ENCODE measurements at places on chromosomes 4 and X. TPM values are rescaled to one million over a fixed set of nuclear protein-coding genes. Genes with fewer than 3 reads are reported as not detected.

TMPRSS11B gene
- total RNA-seq = not detected

FABP2 gene
- 0.11 TPM for total RNA-seq

ANOS1 gene
- total RNA-seq = 0.08 TPM

ITGB1BP2 gene
- 4.9 TPM for total RNA-seq

AREG gene
- 0.40 TPM for total RNA-seq

GRCh38 chr4:100174985-100175383, 15.3 kb downstream of the DDIT4L start:
- H3K4me3 ChIP-seq = no peak overlapping the region
- H3K27ac ChIP-seq = no peak overlapping the region

GRCh38 chrX:22575161-22575845, 302.6 kb downstream of the CBLL2 start:
- no peaks in the 10 kb centered on the region for H3K27me3 ChIP-seq
- H3K27ac ChIP-seq = no peak overlapping the region
- no peak for DNase-seq

DNA sequence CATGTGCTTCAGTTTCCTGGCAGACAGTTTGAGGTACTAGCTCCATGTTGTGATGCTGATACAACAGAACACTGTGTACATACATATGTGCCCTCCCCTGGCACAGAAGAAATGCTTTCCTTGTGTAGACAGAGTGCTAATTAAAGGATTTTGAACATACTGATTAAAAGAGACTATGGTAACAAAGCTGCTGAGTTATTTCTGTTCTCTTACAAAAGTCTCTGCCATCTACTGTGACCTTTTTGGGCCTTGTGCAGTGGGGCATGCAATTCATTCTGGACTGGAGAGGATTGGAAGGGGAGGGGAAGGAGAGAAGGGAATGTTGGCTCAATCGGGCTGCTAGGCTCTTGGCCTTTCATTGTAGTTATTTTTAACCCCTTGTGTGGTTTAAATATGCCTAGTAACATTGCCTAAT, 6.0 kb downstream of the PDLIM5 start:
- no peaks in the 10 kb centered on the region for H3K27me3 ChIP-seq
- H3K4me3 ChIP-seq = no peak overlapping the region

- no peaks in the 10 kb centered on the region for H3K27me3 ChIP-seq
- no peaks in the 10 kb centered on the region for H3K36me3 ChIP-seq
- peak overlapping the region; percentile 12 for H3K4me3 ChIP-seq
Measured at GRCh38 chr4:112214390-112215264, 17.0 kb upstream of the AP1AR start.

- H3K4me1 ChIP-seq = peaks cover 7% of the 10 kb centered on the region
- no peak for DNase-seq
Measured at GRCh38 chr4:52852041-52852440, 10.1 kb upstream of the RASL11B start.

- H3K27ac ChIP-seq = no peak overlapping the region
- peaks cover 2% of the 10 kb centered on the region for H3K4me1 ChIP-seq
- no peaks in the 10 kb centered on the region for H3K27me3 ChIP-seq
- H3K36me3 ChIP-seq = peaks cover 4% of the 10 kb centered on the region
- no peak overlapping the region for H3K4me3 ChIP-seq
Measured at GRCh38 chrX:70476934-70477733, 32.5 kb downstream of the DLG3 start.

- DNase-seq = no peak
- H3K27ac ChIP-seq = no peak overlapping the region
- H3K27me3 ChIP-seq = no peaks in the 10 kb centered on the region
Measured at GRCh38 chr4:81343046-81343445, 128.0 kb upstream of the PRKG2 start.

DNA sequence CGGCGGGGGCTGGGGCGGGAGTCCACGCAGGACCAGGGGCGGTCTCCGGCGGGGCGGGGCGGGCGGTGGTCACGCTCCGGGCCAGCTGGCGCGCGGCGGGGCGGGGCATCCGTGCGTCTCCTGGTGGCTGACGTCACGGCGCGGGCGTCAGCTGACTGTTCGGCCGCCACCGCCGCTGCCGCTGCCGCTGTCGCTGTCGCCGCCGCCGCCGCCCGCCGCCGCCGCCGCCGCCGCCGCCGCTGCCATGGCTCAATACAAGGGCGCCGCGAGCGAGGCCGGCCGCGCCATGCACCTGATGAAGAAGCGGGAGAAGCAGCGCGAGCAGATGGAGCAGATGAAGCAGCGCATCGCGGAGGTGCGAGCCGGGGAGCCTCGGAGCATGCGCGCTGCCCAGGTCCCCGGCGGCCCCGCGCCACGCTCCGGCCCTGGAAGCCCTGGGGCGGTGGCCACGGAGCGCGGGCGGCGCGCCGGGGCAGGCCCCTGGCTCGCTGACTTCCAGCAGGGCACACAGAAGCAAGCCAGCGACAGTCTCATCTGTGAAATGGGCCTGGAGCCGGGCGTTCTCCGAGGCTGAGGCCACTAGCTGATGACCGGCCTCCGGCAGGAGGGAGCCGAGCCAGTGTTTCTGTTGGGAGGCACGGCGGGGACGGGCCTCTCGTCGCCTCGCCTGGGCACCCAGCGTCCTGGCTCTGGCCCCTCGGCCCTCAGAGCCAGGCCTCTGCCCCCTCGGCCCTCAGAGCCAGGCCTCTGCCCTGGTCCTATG, at the start of gene FAM50A:
Gene FAM50A (plus strand): TSS at position 150 of the 763 bp plus-strand sequence. CDS start 95 bp downstream, at position 245.
- H3K27ac ChIP-seq = peak within 1 kb of the TSS; percentile 80
- H3K4me1 ChIP-seq = peaks cover 3% of the 10 kb centered on the region
- DNase-seq = peak; percentile 81

DNA sequence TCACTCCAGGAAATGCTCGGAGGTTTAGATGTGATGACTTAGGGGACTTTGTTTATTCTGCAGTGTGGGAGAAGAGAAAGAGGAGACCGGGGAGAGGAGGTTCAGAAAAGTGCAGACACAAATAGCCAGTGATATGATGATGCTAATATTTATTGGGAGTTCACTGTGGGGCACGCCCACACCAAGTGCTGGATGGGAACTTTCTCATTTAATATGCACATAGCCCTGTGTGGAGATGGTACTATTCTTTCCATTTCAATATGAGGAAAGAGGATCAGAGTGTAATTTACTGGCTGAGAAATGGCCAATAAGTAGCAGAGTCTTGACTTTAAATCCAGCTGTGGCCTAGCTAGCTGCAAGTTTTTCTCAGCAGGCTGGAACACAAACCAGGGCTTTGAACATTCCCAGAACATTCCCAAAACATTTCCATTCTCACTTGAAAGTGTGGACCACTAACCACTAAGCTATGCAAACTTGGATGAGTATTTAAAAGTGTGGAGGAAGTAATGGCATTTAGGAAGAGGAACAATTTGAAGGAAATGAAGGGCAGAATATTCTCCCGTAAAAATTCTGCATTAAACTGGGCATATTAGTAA, 231.7 kb downstream of the HS3ST1 start:
- no peak overlapping the region for H3K27ac ChIP-seq
- no peaks in the 10 kb centered on the region for H3K36me3 ChIP-seq

- peaks cover 82% of the 10 kb centered on the region for H3K27me3 ChIP-seq
- peak overlapping the region; percentile 56 for H3K27ac ChIP-seq
- H3K4me1 ChIP-seq = peaks cover 9% of the 10 kb centered on the region
Measured at GRCh38 chr4:110633358-110634341, 10.8 kb upstream of the PITX2 start.

DNA sequence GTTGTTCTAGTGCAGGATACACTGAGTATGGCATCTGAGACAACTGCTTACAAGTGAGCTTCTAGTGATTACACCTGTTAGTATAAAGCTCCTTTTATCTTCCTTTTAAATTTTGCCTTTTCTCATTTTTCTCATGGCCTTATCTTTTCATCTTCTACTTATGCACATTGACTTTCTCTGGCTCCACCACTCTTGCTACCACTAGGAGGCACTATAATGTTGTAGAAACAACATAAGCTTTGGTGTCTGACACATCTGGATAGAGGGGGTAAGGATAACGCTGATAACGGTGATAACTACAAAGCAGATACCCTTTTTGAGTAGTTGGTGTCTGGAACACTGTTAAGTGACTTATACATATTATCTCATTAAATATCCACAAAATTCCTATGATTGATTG, 187.4 kb upstream of the TEX13C start:
- no peak for DNase-seq
- no peaks in the 10 kb centered on the region for H3K27me3 ChIP-seq
- peaks cover 2% of the 10 kb centered on the region for H3K4me1 ChIP-seq
- no peak overlapping the region for H3K4me3 ChIP-seq
- peaks cover 2% of the 10 kb centered on the region for H3K36me3 ChIP-seq
- H3K27ac ChIP-seq = no peak overlapping the region

DNA sequence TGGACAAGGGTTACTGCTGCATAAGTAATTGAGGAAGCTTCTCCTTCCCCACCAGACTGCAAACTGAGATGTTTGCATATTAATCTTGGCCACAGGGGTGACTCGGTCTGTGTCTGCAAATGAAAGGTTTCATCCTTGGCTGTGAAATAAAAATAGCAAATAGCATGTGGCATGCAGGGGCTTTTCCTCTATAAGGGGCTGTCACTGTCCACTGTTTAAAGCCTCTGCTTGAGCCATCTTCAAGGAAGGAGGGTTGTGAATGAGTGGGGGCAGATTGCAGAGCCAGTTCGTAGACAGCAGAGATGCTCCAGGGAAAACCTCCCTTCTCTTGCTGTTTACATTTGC, 33.3 kb downstream of the TMSB4X start:
- H3K4me1 ChIP-seq = peaks cover 31% of the 10 kb centered on the region
- H3K36me3 ChIP-seq = no peaks in the 10 kb centered on the region
- H3K4me3 ChIP-seq = no peak overlapping the region
- peak overlapping the region; percentile 67 for H3K27ac ChIP-seq
- DNase-seq = no peak

GRCh38 chr4:87679449-87680169, 29.5 kb downstream of the DMP1 start:
- no peak overlapping the region for H3K27ac ChIP-seq
- H3K4me1 ChIP-seq = no peaks in the 10 kb centered on the region
- no peaks in the 10 kb centered on the region for H3K36me3 ChIP-seq
- no peak overlapping the region for H3K4me3 ChIP-seq
- DNase-seq = peak; percentile 32

DNA sequence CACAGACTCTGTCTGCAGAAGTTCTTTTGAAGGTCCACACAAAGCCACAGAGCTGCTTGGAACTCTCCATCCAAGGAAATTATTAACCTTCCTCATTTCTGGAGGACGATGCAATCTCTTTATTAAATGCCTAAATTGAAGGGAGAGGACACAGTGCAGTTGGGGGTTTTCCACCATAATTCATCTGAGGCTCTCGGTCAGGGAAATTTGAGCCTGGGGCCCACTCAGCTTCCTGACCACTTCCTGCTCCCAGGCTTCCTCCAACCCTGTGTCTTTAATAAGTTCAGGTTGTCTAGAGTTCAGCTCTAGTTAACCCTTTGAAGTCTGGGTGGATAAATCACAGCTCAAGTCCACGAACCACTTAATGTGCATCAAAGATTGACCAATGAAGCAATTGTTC, 58.5 kb downstream of the PRPS1 start:
- no peaks in the 10 kb centered on the region for H3K27me3 ChIP-seq
- no peak overlapping the region for H3K27ac ChIP-seq
- H3K4me1 ChIP-seq = peaks cover 26% of the 10 kb centered on the region

DNA sequence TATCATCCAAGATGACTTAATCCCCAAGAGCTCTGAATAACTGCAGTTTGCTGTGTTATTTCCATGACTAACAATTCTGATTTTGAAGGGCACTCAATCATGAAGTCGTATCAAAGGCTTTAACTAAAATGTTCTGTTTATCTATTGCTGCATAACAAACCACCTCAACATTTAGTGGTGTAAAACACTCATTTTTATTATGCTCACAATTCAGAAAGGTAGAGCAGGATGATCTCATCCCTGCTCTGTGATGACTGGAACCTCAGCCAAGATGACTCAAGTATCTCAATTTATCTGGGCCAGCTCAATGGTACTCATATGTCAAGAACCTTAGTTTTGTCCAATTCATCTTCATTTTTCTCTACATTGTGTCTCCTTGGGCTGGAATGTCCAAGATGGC, 451.1 kb downstream of the PPARGC1A start:
- no peak overlapping the region for H3K4me3 ChIP-seq
- DNase-seq = no peak
- no peaks in the 10 kb centered on the region for H3K36me3 ChIP-seq
- H3K27me3 ChIP-seq = no peaks in the 10 kb centered on the region

DNA sequence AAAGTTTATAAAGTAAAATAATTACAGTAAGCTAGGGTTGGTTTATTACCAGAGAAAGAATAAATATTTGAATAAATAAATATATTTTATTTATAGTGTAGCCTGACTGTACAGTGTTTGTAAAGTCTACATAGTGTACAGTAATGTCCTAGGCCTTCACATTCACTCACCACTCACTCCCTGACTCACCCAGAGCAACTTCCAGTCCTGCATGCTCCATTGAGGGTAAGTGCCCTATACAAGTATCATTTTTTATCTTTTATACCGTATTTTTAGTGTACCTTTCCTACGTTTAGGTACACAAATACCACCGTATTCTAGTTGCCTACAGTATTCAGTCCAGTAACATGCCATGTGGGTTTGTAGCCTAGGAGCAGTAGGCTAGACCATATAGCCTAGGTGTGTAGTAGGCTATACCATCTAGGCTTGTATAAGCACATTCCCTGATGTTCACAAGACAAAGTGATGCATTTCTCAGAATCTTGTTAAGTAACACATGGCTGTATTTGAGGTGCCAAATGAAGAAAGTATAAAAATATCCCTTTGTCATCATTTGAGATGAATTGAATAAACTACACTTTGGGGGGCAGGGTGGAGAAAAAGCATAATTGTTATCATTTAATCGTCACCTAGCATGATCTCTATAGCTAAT, 14.7 kb upstream of the KLHL8 start:
- peaks cover 15% of the 10 kb centered on the region for H3K27me3 ChIP-seq
- no peak overlapping the region for H3K27ac ChIP-seq
- H3K4me3 ChIP-seq = peak overlapping the region; percentile 85
- no peak for DNase-seq
- H3K36me3 ChIP-seq = no peaks in the 10 kb centered on the region
- peaks cover 2% of the 10 kb centered on the region for H3K4me1 ChIP-seq

DNA sequence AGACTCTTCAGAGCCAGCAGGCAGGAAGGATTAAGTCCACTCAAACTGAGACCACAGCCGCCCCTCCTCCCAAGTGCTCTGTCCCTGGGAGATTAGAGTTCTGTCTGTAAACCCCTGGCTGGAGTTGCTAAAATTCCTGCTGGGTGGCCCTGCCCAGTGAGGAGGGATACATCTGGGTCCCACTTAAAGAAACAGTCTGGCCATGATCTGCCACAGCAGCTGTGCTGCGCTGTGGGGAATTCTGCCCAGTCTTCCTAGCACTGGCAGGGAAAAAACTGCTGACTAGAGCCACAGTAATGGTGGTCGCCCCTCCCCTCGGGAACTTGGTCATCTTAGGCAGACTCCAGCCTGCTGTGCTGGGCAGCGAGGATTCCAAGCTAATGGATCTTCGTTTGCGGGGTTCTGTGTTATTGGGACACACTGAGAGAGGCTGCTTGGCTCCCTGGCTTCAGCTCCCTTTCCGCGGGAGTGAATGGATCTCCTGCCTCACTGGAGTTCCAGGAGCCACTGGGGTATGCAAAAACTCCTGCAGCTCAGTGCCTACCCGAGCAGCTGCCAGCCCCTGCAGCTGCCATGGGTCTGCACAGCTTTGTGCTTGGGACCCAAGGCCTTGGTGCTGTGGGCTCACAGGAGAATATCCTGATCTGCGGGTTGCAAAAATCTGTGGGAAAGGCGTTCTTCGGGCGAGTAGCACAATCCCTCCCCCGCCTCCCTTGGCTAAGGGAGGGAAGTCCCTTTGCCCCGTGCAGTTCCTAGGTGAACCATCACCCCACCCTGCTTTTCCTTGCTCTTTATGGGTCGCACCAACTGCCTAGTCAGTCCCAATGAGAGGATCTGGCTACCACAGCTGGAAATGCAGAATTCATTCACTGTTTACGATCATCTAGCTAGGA, 15.7 kb downstream of the ZXDB start:
- H3K4me3 ChIP-seq = no peak overlapping the region
- DNase-seq = no peak
- H3K4me1 ChIP-seq = no peaks in the 10 kb centered on the region
- H3K27me3 ChIP-seq = no peaks in the 10 kb centered on the region

GRCh38 chrX:151694121-151694520, 1.1 kb upstream of the PRRG3 start:
- H3K4me3 ChIP-seq = no peak overlapping the region
- H3K36me3 ChIP-seq = no peaks in the 10 kb centered on the region
- peaks cover 16% of the 10 kb centered on the region for H3K27me3 ChIP-seq
- no peak for DNase-seq
